ENCODE measurements at places on chromosomes 5 and 9. TPM values are rescaled to one million over a fixed set of nuclear protein-coding genes. Genes with fewer than 3 reads are reported as not detected.

GLT6D1 gene
- total RNA-seq, result not detected

SARDH gene
- total RNA-seq, result 2.5 TPM

TEX48 gene
- not detected for total RNA-seq

GABRA1 gene
- total RNA-seq, result 18.2 TPM

HOMER1 gene
- 174 TPM for total RNA-seq

FAM153A gene
- total RNA-seq, result 2.8 TPM

PDE6A gene
- not detected for total RNA-seq

PPIC gene
- total RNA-seq, result 3.1 TPM

- DNase-seq, result no peak
Observed at GRCh38 chr9:35996358-35996970, 38.5 kb upstream of the OR2S2 start.

DNA sequence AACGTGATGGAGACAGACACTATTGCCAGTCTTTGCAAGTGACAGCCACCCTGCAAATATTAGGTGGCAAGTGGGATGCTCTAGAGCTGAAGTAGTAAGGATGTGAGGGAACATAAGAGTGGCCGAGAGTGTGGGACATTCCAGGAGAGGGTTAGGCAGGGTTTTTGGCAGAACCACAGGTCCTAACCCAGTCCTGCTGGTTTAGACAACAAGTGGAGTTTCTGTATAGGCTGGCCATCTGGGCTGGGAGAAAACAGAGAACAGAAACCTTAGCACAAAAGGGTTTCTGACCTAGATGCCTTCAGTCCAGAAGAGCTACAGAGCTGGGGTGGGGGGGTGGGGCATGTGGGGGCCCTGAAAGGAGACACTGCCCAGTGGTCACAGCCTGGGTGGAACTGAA is 107.4 kb downstream of the TMEM174 start:
- DNase-seq, result no peak

DNA sequence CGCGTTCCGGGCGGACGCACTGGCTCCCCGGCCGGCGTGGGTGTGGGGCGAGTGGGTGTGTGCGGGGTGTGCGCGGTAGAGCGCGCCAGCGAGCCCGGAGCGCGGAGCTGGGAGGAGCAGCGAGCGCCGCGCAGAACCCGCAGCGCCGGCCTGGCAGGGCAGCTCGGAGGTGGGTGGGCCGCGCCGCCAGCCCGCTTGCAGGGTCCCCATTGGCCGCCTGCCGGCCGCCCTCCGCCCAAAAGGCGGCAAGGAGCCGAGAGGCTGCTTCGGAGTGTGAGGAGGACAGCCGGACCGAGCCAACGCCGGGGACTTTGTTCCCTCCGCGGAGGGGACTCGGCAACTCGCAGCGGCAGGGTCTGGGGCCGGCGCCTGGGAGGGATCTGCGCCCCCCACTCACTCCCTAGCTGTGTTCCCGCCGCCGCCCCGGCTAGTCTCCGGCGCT is at the start of gene DAPK1:
Gene DAPK1 (plus strand): TSS at position 264 of the 442 bp plus-strand sequence. CDS start 1,211 bp downstream, outside the sequence.
- DNase-seq, result peak; percentile 71

DNA sequence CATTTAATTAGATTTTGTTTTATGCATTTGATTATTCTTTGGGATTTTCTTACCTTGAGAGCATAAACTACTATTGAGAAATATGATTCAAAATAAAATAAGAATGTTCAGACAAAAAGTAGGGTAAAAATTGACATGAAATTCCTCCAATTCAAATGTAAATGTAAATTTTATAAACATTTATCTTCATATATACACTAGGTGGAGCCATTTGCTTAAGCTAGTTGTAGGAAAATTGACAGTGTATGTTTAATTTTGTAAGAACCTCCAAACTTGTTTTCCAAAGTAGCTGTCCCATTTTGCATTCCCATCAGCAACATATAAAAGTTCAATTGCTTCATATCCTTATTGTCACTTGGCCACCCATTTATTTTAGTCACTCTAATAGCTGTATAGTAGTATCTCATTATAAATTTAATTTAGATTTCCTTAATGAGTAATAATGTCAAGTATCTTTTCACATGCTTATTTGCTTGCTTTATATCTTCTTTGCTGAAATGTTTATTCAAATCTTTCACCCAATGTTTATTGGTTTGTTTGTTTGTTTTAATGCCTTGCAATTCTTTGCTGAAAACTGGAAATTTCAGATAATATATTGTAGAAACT is 37.6 kb upstream of the SLCO6A1 start:
- no peak for DNase-seq

DNA sequence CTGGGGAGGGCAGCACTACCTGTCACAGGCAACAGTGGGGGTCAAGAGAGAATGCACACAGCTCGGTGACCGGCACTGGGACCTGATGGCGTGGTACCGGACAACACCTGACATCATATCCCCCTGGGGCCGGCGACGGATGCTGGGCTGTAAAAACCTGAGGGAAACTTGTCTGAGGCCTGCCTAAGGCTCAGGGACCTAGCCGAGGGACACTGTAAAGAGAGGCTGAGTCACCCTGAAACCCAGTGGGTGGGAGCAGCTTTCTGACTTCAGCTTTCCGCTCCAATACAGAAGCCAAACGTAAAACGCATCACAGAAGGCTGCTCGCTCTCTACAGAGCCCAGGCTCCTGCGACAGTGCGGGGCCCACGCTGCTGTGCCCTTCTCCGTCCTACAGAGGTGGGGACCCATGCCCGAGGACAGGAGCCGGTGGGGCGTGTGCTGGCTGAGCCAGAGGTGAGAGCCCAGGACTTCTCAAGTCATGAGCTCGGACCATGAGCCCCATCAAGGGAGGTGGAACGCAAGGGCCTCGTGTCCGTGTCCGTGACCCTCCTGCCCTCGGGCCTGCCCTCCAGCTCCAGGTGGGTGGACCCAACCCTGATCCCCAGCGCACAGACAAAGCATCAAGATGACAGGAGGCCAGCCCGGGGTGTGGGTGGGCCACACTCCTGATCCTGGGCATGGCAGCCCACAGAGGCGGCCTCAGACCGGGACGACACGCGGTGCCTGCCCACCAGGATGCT is 5.3 kb downstream of the RALGDS start:
- peak; percentile 61 for DNase-seq

DNA sequence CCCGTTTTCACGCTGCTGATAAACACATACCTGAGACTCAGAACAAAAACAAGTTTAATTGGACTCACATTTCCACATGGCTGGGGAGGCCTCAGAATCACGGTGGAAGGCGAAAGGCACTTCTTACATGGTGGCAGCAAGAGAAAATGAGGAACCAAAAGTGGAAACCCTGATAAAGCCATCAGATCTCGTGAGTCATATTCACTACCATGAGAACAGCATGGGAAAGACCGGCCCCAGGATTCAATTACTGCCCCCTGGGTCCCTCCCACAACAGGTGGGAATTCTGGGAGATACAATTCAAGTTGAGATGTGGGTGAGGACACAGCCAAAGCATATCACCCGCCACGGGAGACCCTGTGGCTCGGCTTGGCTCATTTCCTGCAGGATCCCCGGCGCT is 20.2 kb downstream of the EXD3 start:
- DNase-seq, result no peak

DNA sequence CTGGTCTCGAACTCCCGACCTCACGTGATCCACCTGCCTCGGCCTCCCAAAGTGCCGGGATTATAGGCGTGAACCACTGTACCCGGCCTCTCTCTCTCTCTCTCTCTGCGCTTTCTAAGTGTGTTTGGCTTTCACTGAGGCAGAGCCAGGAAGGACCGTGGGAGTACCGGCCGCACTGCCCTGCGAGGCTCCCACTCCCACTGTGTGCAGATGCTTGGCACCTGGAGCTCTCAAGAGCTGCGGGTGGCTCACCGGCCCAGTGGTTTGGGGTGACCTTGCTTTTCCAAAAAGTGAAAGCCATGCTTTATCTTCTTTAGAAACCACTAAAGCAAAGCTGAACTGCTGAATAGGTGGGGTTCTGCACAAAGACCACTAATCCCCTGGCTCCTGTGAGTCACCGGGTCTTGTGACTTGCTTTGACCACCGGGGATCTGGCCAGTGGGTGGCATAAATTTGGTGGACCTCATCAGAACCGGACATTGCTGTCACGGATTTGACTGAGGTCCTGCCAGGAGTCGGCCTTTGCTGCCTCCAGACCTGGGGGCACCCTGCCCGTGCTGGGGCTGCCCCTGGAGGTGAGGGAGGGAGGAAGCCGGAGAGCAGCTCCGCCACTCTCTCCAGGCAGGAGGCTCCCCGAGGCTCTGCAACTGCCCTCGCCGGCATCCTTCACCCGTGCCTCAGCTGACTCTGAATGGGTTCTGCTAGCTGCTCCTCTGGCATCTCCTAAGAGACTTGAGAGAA is 228.9 kb downstream of the FANCC start:
- DNase-seq, result no peak

DNA sequence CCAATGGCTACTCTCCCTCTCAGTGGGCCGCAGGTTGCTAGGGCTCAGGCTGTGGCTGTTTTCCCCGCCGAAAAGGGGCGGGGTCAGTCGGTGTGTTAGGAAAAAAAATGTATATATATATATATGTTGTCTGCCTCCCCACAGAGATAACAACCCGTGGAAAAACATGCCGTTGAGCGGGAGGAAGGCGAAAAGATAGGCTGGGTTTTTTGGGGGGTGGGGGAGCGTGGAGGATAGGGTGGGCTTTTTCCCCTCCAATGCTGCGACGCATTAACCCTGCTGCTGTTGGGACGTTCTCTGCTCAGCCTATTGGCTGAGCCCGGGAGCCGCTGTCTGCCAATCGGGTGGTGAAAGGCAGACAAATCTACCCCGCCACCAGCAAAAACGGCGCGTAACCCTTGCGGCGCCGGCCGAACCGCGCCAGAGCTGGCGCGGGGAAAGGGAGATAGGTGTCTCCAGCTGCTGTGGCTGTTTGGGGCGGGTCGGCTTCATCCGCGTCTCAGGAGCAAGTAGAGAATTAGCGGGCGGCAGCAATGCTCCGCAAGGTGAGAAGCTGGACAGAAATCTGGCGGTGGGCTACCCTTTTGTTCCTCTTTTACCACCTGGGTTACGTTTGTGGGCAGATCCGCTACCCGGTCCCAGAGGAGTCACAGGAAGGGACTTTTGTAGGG is at the start of gene PCDHGC4:
Gene PCDHGC4 (plus strand): TSS at position 390 of the 671 bp plus-strand sequence. CDS start 144 bp downstream, at position 534.
- DNase-seq, result peak; percentile 60

DNA sequence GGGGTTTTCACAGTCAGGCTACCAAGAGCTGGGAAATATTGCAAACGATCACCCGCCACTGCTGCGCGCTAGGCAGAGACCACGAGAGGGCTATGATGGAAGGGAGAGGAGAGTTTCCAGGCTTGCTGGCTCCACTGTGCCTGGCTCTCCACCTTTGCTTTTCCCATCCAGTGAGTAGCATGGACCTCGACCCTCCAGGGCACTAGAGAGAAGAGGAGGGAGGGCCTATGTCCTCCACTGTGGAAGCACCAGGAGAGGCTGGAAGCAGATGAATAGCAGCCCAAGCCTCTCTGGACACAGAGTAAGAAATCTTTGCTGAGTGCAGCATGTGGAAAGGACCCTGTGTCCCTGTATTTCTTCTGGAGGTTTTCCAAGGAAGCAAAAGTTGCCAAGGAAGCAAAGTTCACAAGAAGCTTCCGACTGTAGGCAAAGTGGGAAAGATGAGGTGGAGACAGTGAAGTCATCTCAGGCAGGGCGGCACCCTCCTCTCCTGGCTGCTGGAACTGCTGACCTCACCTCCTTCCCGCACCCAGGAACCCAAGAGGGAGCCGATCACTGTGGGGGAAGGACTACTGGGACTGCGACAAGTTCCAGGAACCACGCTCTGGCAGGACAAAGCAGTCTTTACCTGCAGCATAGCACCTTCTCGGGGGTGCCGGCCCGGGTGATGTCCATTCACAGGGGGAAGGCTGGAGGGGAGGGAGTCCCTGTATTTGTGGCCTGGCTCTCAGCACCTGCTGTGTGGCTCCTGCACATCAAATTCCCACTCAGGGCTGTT is 79.6 kb downstream of the CSNK1A1 start:
- no peak for DNase-seq

- DNase-seq, result no peak
Observed at GRCh38 chr9:109967651-109968642, 187.9 kb downstream of the PALM2AKAP2 start.

GRCh38 chr9:94913550-94913949 is 187.1 kb downstream of the AOPEP start:
- DNase-seq, result no peak

- no peak for DNase-seq
Observed at GRCh38 chr9:128643519-128644300, 12.9 kb downstream of the DYNC2I2 start.

- DNase-seq, result no peak
Observed at GRCh38 chr5:139847091-139847490, 51.5 kb downstream of the PSD2 start.

GRCh38 chr9:8960254-8960653 is 1160.7 kb upstream of the DMAC1 start:
- no peak for DNase-seq

GRCh38 chr5:172541773-172542136 is 87.4 kb upstream of the SH3PXD2B start:
- DNase-seq, result no peak

DNA sequence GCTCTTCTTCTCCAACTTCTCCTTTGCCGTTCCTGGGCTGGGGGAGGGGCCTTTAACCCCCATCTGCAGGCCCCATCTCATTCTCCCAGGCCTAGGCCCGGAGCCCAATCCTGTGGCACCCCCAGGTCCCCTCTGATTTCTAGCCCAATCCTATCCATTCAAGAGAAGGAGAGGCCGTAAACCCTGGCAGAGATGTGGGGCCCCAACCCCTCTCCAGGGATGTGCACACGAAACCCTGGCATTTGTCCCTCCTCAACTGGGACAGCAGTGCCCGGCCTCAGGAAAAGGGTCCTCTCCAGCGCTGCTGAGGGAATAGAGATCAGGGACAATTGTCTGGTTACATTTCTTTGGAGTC is 24.2 kb upstream of the ADAMTS2 start:
- DNase-seq, result no peak

GRCh38 chr9:109256336-109256735 is 64.5 kb downstream of the EPB41L4B start:
- DNase-seq, result no peak

DNA sequence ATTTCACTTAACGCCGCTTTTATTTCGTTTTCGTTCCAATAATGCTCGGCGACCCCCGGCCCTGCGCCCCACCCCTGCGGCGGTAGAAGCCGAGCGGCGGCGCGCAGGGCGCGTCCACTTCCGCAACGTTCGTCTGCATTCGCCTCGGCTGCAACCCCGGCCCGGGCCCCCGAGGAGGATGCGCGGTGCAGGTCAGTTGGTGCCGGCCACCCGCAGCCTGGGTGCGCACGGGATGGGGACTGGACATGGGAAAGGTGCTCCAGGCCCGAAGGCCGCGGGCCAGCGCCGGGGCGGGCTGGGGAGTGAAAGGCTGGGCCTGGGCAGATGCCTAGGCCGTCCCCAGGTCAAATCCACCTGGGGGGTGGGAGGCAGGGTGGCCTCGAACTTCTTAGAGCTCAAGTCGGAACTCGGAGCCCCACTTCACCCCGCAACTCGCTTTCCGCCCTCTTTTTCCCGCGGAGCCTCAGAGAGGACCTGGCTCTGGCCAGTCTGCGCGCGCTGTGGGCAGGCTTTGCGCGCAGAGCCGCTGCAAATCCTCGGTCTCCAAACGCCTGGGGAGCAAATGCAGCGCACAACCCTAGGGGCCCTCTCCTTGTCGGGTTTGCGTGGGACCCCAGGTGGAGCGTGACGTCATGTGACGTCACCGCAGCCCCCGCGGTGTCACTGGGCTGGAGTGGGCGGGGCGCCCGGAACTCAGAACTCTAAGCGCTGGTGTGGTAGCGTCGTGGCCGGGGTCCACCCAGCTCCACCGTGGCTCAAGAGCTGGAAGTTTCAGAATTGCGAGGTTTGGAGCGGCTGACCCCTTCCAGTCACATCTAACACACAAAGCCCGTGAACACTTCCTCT is 3.3 kb downstream of the TLX3 start:
- DNase-seq, result no peak

All from occipital lobe (tissue), 3 donors.